Activated naive CD4-positive, alpha-beta T cell (primary cell): ENCODE measurements at places on chromosomes 12 and 14.
A peak's percentile ranks its signal among the peaks of the same experiment; 100 is the strongest.

DNA sequence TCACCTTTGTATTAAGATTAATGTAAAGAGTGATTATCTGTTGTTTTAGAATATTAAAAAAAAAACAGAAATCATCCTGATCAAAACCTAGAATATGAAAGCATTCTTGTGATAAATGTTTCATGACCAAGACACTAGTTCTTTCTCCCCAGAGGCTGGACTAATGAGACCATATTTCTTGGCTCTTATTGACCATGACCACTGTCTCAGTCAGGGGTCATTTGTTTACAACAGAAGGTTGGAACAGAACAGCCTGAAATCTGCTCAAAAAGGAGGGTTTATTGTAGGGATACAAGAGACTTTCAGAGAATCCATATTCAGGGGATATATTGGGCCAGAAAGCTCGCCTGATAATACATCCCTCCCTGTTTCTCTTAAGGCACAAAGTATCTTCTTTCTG is 87.7 kb downstream of the TMEM30B start:
- DNase-seq: no peak

DNA sequence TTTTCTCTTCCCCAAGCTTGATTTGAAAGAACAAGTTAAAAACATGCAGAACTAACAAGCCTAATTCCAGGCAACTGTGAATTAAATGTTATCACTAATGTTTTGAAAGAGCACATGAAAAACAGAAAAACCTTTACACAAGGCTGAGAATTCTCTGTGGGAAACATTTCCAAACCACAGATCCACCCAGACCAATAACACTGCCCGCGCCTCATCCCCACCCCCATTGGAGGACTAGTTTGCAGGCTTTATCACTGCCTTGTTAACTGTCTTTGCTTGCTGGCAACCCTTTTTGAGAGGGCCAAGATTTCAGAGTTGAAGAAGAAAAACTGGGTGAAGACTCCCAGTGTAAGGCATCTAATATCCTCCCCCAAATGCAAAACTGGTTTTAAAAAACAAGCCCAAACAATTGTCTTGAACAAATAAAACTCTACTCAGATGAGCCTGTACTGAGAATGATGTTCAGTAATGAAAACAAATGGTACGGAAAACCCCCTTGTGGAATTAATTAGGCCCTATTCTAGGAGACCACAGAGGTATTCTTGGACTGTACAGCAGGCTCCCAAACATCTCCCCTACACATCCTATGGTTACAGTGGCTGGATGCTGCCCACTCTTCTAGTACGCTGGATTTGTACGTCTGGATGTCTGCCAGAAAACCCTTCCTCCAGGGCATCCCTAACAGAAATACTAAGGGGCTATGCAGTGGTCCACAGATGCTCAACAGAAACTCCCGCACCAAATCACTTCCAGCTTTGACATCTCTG is 5.8 kb downstream of the MAX start:
- no peak for DNase-seq

- DNase-seq: no peak
Measured at GRCh38 chr12:45416126-45416525, 200.2 kb downstream of the ANO6 start.

DNA sequence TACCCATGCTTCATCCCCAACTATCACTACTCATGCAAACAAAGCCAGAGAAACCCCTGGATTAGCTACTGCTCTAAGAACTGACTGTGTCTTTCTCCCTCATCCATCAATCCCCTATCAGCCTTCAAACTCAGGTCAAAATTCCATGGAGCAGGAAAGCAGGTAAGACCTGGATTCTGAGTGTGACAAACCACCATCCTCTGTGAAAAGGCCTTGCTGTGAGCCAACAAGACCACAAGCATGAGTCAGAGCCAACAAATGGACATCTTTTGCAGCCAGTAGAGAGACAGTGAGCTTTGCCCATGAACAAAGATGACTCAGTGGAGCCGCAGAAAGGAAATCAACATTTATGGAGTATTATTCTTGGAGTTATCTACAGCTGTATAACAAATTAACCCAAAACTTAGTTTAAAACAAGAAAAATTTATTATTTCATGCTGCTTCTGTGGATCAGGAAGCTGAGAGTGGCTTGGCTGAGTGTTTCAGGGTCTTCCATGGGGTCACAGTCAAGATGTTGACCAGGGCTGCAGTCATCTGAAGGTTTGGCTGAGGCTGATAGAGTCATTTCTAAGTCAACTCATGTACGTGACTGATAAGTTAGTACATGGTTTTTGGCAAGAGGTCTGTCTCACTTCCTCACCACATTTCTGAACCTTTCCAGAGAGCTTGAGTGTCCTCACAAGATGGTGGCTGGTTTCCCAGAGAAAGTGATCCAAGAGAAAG is 61.1 kb downstream of the PITPNM2 start:
- DNase-seq: no peak

GRCh38 chr14:23102801-23103200 is 2.0 kb downstream of the CIROP start:
- no peak for DNase-seq

DNA sequence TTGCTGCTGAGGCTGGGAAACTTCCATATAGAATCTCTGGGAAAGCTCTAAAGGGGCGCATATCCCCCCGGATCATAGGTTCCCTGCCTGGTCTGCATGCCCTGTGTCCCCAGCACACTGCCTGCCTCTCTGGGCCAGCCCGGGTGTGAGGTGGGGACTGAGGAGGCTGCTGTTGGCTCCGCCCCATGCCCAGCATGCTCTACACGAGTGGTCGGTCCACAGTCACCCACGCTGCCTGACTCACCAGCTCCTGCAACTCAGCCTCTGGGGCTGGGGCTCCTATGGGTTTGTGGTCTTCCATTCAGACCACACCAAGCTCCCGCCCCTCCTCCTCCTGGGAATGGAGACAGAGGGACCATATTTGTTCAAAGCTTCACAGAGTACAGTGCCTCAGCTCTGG is 88.5 kb upstream of the ANO2 start:
- no peak for DNase-seq

- DNase-seq: no peak
Measured at GRCh38 chr14:65237023-65237814, 134.9 kb upstream of the MAX start.

GRCh38 chr12:48078901-48079300 is 27.0 kb downstream of the SENP1 start:
- DNase-seq: no peak

GRCh38 chr12:77835969-77836368 is 5.3 kb downstream of the NAV3 start:
- DNase-seq: no peak

GRCh38 chr12:28021704-28022103 is 49.2 kb upstream of the PTHLH start:
- no peak for DNase-seq

GRCh38 chr12:54991161-54991990 is 6.8 kb upstream of the TESPA1 start:
- DNase-seq: no peak

- DNase-seq: no peak
Measured at GRCh38 chr14:65128096-65128495, 25.8 kb upstream of the MAX start.

DNA sequence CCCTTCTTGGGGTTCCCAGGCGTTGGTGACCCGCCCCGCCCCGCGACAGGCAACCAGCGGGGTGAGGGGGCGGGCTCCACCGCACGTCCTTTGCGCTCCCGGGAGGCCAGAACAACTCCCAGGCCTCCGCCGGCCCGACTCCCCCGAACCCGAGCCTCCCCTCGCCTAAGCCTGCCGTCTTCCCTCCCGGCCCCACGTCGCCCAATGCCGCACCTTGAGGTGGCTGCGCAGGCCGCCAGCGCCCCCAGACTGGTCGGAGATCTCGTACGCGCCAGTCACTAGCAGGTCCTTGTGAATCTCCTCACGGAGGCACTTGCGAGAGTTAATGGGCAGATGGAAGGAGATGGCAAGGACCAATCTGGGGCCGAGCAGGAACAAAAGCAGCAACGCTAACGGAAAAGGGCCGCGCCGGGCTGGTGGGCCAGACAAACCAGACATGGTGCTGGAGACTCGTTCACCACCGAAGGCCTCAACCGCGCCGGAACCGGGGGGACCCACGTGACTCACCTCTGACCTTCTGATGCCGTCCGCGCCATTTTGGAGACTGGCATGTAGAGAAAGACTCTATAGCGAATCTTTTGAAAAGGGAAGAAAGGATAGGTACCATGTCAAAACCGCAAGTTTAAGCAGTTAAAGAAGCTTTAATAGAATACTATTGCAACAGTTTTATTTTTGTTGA is at the start of gene TMED10:
Gene TMED10, minus strand, starts transcription at position 471 of the 679 bp plus-strand sequence. Its CDS starts 33 bp downstream, at position 438.
- peak; percentile 86 for DNase-seq

GRCh38 chr12:46342562-46343033 is 30.0 kb downstream of the SLC38A2 start:
- DNase-seq: no peak

- DNase-seq: no peak
Measured at GRCh38 chr14:93346926-93347721, at the start of gene COX8C. COX8C (plus strand) TSS chr14:93347182; CDS start chr14:93347269, 87 bp downstream.

DNA sequence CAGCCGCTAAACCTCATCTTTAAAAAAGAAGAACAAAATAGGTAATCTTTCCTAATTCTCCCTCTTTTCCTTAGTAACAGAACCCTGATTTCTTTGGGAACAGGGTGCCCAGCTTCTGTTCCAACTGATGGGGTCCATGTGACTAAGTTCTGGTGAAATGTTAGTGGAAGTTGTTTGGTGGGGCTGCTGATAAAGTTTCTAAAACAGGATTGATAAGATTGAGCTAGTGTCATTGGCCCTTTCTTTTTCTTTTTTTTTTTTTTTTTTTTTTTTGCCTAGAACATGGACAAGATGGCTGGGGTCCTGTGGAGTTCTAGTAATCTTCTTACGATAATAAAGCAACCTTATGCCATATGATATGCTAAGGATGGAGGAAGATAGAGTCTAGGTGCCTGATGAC is 16.2 kb upstream of the TUBA1B start:
- no peak for DNase-seq

- no peak for DNase-seq
Measured at GRCh38 chr12:41950455-41950854, 194.2 kb downstream of the GXYLT1 start.

- DNase-seq: no peak
Measured at GRCh38 chr14:71532344-71532743, 399.9 kb upstream of the RGS6 start.

DNA sequence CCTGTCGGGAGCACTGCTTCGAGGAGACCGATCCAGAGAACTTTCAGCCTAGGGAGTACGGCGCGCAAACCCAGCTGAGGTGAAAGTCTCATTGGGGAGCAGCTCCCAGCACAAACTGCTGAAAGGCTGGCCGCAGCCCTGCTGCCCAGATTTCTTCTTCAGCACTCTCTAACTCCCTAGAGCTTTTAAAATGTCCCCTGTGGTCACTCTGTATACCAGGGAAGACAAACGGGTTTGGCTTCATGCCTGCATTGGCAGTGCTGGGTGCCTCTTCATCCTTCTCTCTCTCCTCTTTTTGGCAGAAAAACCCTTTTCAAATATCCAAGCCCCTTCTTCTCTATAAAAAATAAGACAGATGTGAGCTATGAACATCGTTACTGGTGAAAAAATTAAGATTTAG is 34.9 kb downstream of the BBS10 start:
- no peak for DNase-seq

DNA sequence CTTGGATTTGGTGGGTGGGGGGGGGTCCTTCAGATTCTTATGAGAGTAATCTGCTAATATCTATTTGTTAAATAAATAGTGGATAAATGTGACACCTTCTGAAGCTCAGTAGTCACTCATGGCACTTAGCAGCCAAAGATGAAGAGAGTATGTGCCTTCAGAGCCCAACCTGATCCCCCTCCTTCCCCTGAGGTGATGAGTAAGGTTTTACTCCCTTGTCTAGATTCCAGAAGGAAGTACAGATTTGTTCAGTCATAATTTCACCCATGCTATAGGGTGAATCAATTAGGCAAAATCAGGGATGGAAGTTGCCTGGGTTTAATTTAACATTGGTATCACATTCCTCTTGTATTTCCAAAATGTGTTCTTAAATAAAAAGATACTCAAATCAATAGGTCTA is 340.3 kb upstream of the ATP2B1 start:
- no peak for DNase-seq

GRCh38 chr14:87952307-87953094 is 40.5 kb downstream of the GALC start:
- DNase-seq: no peak

GRCh38 chr12:62604373-62604772 is 137.7 kb downstream of the MON2 start:
- no peak for DNase-seq

DNA sequence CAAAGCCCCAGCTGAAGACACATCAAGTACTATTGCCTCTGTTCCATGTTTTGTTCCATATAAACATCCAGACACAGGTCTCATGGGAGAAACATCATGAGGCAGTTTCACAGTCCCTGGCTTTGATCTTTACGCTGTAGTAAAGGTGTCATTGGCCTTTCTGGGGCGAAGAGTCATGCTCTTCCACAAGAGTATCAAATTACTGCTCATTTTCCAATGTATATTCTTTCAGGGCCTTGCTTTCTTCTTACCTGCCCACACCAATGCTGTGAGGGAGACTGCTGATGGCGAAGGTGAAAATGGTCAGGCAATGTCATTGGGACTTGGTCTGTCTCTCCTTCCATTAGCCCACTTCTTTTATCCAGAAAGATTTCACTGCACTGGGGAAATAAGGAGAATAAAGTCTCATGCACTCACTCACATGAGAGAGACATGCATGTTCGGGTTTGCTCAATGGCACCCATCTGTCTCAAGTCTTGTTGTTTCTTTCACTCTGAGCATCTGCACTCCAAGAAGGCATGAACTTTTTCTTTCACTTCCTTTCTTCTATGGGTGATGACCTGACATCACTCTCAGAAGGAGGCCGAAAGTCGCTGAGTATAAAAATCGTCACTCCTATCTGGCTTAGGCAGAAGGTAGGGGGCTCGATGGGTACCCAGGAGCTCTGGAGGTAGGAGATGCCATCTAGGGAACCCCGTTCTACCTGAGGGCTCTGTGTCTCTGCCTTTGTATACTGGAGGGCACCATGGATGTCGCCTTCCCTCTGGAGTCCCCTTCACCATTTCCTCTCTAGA is 1.3 kb upstream of the JDP2 start:
- no peak for DNase-seq

DNA sequence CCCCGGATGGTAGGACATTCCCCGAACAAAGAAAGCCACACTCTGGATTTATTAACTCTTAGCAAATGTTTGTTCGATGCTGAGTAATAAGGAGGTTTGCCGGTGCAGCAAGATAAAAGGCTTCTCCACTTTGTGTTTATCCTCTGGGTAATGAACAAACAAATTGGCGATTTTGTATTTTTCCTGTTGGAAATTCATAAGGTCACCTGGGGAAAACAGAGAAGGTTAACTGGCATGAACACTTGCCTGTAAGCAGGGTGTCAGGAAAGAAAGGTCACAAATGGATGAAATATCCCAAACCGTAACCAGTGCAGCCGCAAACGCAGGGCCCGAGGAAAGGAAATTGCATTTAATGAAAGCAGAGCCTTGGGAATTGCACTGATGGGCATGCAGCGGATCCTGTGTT is 132.8 kb downstream of the RMST start:
- DNase-seq: no peak
